GM18507 (cell line): ENCODE measurements at places on chromosomes 13 and 19.

DNA sequence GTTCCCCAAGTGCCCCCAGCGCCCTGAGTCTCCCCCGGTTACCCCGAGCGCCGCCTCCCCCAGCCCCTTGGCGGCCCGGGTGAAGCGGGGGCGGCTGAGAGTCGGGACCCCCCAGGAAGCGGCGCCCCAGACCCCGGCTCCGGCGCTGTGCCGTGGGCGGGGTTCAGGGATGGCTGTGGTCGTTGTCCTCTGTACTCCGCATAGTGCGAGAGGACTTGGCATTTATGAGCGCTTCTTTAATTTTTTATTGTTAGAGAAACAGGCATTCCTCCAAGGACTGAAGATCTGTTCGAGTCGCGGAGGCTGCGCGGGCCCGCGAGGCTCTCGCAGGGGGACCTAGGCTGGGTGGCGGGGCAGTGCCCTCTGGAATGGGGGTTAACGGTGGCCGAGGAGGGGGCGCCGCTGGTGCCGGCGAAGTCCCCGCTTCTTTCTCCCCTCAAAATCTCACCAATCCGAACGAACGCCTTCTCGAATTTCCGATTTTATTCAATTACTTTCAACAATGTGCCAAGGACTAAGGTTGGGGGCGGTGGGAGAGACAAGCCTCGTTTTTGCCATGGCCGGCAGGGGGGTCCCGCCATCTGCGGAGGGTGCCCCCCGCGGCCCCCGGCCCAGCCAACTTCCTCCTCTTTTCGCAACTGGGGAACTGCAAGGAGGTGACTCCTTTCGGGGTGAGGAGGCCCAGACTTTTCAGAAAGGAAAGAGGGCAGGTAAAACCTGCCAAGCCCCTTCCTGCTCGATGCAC, 596 bp upstream of the GJB2 start:
- no peak for DNase-seq

DNA sequence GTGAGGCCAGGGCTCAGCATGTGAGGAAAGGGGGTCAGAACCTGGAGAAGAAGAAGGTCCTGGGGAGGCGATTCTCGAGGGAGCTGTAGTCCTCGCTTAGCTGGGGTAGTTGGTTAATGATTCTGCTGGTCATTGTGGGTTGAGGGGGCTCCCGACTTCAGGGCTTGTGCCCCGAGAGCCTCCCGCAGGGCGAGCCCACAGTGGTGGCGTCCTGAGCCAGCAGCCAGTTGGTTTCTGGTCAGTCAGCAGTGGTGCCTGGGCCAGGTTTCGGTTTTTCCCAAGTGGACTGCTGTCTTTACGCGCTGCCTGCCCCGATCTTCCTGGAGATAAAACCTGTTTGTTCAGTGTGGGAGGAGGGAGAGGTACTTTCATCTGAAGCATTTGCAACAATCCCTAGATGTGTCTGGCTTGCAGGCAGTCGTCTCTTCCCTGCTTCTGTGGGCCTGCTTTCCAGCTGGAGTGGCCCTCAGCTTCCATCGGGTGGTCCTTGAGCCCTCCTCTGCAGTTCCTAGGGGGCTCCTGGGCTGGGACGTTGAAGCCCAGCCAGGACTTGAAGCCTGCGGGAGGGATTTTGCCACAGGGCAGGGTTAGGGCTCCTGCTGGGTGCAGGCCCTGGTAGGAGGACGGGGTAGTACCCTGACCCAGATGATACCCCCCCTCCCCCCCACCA, 3.2 kb downstream of the PTBP1 start:
- no peak for DNase-seq

- no peak for DNase-seq
These were observed 4.7 kb upstream of the ZNF444 start for GRCh38 chr19:56136362-56136761.

GRCh38 chr13:107641574-107641973, 573.8 kb downstream of the LIG4 start:
- no peak for DNase-seq

GRCh38 chr13:48221686-48222187, 11.3 kb upstream of the ITM2B start:
- no peak for DNase-seq

- no peak for DNase-seq
These were observed 1.7 kb downstream of the CCDC61 start for GRCh38 chr19:45996933-45997332.

DNA sequence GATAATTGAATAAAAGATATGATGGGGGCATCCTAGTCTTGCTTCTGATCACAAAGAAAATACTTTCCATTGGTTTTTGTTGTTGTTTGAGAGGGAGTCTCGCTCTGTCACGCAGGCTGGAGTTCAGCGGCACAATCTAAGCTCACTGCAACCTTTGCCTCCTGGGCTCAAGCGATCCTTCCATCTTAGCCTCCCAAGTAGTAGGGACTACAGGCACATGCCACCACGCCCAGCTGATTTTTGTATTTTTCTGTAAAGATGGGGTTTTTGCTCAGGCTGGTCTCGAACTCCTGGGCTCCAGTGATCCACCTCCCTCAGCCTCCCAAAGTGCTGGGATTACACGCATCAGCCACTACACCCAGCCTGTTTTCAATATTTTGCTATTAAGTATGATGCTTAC, 17.1 kb upstream of the PSMC4 start:
- DNase-seq: no peak

- no peak for DNase-seq
These were observed 20.1 kb upstream of the CAMSAP3 start for GRCh38 chr19:7575434-7576040.

GRCh38 chr13:113952151-113952982, 21.5 kb downstream of the C13orf46 start:
- no peak for DNase-seq
